ENCODE measurements at places on chromosomes 2 and 18.

- DNase-seq, result no peak
Measured at GRCh38 chr2:61456746-61457420, 14.0 kb downstream of the USP34 start.

DNA sequence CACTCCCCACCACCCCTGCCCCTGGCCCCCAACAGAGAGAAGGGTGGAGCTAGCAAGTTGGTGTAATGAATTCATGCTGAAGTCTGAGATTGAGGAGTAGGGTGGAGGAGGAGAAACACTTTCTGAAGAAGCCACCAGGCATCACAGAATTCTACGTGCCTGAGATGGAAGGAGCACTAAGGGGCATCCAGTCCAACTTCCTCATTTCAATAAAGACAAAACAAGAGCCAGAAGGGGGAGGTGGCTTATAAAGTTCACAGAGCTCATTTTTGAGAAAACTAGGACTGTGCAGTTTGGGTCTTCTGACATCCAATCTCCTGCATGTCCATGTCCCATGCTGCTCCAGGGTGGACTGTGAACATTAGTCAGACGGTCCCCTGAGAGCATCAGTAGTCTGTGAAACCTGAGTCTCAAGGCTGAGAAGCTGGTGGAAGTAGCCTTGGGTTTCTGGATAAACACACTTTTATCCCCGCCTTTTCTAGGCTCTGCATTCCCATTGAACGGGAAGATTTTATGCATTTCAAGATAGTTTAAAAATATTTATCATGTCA, 77.7 kb downstream of the TRIM43 start:
- no peak for DNase-seq

GRCh38 chr2:162328424-162329157, 10.1 kb upstream of the IFIH1 start:
- no peak for DNase-seq

DNA sequence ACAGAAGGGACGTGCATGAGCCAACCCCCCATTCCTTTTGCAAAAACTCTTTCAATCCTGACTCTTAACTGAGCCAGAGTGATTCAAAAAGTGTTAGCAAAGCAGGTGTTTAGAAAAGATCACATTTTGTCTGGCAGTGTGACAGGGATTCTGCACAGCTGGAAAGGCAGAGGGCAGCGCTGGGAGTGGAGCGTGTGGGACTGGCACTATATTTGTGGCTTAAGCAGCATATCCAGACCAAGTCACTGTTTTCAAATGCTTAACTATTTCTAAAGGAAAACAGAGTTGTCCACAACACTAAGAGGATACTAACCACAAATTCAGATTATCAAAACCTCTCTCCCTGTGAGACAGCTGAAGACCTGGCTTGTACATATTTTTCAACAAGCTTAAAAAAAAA, 19.0 kb downstream of the CABYR start:
- DNase-seq, result no peak

- DNase-seq, result no peak
Measured at GRCh38 chr18:51164761-51165281, 32.7 kb downstream of the MEX3C start.

DNA sequence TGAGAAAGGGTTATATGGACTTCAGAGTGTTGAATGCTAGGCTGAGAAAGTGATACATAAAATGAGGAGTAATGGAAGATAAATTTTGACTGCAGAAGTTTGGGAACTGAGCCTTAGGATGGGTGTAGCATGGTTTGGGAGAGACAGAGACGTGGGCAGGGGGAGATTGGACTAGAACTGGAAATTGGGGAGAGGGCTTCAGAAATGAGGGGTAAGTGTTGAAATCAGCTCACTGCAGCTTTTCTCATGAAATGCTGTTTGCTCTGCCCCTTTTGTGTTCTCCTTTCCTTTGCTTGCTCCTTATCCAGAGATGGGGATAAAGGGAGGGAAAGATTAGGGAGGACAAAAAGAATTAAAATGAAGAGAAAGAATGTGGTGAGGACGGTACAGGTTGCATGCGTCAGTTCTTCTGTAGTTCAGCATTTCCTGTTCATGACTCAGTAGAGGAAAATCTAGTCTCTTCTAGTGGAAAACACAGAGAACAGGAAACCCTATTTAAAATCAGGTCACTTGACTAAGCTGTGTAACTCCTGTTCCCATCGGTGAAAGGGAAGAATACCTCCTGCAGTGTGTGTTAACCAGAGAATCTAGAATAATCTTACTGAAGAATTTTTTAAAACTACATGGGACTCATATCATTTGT, 105.6 kb downstream of the CRIM1 start:
- no peak for DNase-seq

DNA sequence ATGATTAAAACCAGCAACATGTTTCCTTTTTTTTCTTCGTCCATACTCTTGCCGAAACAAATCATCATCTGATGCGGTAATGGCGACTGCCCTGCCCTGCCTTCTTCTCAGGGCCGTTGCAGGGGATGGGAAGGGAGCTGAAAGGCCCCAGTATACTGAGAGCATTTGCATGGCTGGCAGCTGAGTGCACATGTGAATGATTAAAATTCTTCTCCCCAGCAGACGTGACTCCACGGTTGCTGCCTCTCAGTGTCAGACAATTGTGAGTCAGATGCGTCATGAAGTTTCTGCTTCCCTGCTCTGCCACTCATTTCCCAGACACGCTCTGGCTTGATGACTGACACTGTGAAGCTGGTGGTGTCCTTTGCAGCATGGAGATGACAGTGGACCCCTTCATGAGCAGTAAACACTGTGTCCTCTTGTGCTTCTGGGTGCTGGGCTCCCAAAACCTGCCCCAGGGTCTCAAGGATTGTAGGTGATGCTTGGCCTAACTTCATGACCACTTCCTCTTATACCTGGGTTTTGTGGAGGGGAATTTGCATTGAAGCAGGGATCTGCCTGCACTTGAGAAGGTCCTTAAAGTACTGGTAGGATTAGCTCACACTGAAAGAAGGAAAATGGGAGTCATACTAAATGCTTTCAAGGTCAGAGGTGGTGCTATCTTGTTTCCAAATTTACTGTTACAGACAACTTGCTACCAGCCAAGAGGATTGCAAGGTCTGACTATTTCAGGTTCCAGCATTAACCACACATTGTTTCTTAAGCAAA, 222.5 kb upstream of the COPS8 start:
- no peak for DNase-seq

GRCh38 chr2:98759827-98760625, 29.1 kb upstream of the MGAT4A start:
- DNase-seq, result no peak

DNA sequence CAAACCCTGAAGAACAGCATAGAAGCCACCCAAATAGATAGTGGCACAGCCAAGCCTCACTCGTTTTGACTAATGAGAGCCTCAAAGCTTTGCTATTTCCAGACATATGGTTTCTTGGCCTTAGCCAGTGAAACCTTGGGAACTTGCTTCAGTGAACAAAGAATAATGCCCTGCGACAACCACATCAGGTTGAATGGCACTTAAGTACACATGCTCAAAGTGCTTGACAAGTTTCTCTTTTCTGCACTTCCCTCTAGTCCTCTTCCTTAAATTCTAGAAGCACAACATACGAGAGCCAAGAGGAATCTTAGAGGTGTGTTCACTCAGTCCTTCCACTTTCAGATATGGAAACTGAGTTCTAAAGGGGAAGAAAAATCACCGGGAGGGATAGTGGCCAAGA, 258.3 kb downstream of the HAUS1 start:
- no peak for DNase-seq

- no peak for DNase-seq
Measured at GRCh38 chr18:32096946-32097345, 5.3 kb downstream of the RNF138 start.

- DNase-seq, result no peak
Measured at GRCh38 chr2:242020196-242021004, 150.9 kb downstream of the RTP5 start.

GRCh38 chr2:65605058-65605742, 172.8 kb upstream of the SPRED2 start:
- DNase-seq, result no peak

DNA sequence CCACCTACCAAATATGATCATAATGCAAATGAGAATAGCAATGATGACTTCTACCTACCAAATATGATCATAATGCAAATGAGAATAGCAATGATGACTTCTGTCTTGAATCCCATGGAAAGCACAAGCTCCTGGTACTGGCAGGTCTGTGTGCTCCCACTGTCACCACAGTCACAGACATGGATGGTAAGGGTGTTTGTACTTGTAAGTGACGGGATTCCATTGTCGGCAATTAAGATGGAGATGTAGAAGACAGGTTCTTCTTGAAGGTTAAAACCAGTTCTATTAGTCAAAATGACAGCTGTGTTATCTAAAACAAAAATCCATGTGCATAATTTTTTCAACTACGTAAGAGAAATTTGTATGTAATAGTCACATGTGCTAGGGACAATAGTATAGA, 95.0 kb downstream of the CDH19 start:
- no peak for DNase-seq

- DNase-seq, result no peak
Measured at GRCh38 chr2:122960759-122961641, 1064.1 kb upstream of the CNTNAP5 start.

GRCh38 chr2:103008586-103008985, 246.8 kb downstream of the TMEM182 start:
- DNase-seq, result no peak

GRCh38 chr18:50274941-50275340, 6.4 kb downstream of the MBD1 start:
- DNase-seq, result no peak

- DNase-seq, result no peak
Measured at GRCh38 chr2:231716666-231717280, 8.4 kb downstream of the PTMA start.

GRCh38 chr2:148899638-148900318, 24.8 kb downstream of the KIF5C start:
- DNase-seq, result no peak

DNA sequence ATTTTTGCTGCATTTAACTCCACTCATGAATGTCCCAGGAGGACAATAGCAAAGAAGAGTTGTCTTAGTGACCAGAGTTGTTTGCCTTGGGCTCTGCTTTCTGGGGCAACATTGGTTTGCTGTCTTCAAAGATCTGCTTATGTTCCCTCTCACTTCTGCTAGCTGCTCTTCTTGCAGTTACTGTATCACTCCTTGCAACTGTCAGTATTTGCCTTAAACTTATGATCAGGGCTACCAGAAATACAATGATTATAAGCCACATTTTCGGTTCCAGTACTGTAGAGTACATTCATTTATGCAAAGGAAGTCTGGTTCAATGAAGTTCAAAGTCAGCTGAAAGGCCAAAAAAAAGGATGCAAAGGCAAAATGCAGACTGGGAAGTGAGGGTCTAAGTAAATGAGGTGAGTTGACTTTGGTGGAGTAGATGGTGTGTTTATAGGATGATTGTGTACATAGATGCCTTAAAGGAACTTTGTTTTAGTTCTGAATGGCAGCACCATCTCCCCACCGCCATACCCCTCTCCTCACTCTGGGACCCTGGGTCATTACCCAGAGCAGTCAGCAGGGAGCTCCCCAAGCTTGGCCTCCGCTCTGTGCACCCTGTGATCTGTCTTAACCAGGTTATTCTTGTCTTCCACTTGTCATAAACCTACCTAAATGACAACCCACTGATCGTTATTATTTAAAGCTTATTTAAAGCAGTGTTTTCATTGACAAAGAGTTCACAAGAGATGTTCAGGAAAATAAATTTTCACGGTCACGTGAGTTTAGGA, 236.0 kb downstream of the DOK6 start:
- no peak for DNase-seq

DNA sequence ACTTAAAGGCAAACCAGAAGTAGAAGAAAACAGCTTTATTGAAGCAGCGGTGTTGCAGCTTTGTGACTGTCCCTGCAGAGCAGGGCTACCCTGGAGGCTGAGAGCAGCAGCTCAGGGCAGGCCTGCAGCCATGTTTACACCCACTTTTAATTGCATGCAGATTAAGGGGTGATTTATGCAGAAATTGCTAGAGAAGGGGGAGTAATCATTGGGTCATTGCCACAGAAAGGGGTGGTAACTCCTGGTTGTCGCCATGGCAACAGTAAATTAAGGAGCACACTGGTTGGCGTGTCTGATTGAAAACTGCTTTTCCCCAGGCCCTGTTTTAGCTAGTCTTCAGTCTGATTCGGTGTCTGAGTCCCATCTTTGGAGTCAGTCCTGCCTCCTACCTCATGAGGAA, 195.4 kb upstream of the HDAC4 start:
- no peak for DNase-seq

All from stimulated activated CD8-positive, alpha-beta memory T cell treated with anti-CD3 and anti-CD28 coated beads, Interleukin-4, amount 100 ng/mL, for 1 hour (primary cell).